Activated CD8-positive, alpha-beta memory T cell treated with anti-CD3 and anti-CD28 coated beads, Interleukin-2, amount 50 U/mL, for 48 hours (primary cell): ENCODE measurements at places on chromosomes 16 and 17.

DNA sequence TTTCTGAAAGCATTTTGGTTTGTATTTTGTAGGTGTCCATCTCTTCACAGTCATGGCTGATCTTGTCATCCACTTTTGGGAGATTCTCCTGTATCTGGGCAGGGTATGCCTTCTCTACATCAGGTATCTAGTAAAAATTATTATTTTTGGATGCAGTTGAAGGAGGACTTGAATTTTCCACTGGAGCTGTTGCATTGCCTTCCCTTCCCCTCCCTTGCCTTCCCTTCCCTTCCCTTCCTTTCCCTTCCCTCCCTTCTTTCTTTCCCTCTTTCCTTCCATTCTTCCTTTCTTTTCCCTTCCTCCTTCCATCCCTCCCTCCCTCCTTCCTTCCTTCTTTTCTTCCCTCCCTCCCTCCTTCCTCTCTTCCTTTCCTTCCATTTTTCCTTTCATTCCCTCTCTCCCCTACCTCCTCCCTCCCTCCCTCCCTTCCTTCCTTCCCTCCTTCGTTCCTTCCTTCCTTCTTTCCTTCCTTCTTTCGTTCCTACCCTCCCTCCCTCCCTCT, 33.8 kb upstream of the CPHXL start:
- no peak for DNase-seq

DNA sequence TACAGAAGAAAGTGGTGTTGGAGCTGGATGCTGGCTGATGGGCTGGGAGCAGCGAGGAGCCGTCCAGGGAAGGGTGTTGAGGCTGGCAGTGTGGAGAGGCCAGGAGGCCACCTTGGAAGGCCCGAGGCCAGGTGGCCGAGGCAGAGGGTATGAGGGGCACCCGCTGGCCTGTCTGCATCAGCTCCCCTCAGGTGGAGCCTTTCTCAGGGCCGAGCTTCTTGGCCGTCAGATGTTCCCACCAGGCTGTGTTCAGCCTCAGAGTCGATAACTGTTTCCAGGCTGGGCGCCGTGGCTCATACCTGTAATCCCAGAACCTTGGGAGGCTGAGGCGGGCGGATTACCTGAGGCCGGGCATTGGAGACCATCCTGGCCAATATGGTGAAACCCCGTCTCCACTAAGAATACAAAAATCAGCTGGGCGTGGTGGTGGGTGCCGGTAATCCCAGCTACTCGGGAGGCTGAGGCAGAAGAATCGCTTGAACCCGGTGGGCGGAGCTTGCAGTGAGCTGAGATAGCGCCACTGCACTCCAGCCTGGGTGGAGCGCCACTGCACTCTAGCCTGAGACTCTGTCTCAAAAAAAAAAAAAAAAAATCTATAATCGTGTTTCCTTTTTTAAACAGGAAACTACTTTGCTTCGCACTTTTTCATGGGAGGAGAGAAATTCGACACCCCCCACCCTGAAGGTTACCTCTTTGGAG, 25.3 kb downstream of the MGRN1 start:
- no peak for DNase-seq

DNA sequence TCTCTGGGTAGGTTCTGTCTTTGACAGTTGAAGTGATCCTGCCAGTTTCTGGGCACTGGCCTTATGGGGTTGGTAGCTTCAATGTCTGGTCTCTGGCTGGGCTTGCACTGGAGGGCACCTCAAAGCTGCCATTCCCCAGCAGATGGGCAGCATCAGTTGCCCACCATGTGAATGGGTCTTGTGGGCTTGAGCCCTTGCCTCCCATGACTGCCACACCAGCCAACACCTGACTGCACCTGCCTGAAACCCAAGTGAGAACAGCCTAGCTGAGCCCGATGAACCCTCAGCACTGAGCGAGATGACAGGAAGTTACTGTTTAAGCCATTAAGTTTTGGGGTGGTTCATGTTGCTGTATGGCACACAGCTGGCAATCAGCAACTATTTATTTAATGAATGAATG, 69.1 kb upstream of the AXIN2 start:
- DNase-seq = no peak

DNA sequence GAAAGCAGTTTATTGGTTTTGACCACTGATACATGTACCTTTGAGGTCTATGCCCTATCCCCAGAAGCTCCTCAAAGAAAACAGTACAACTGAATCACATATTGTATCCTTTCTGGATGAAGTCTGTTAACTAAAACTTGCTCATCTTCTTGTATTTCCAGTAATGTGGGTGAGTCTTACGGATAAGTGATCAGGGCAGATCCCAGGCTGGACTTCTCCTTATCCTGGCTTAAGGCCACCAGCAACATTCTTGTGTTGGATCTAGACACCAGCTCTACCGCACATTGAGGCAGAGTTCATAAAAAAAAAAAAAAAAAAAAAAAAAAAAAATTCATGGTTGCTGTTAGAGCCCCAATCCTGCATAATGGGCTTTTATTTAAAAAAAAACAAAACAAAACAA, 536.7 kb upstream of the HSBP1 start:
- no peak for DNase-seq

DNA sequence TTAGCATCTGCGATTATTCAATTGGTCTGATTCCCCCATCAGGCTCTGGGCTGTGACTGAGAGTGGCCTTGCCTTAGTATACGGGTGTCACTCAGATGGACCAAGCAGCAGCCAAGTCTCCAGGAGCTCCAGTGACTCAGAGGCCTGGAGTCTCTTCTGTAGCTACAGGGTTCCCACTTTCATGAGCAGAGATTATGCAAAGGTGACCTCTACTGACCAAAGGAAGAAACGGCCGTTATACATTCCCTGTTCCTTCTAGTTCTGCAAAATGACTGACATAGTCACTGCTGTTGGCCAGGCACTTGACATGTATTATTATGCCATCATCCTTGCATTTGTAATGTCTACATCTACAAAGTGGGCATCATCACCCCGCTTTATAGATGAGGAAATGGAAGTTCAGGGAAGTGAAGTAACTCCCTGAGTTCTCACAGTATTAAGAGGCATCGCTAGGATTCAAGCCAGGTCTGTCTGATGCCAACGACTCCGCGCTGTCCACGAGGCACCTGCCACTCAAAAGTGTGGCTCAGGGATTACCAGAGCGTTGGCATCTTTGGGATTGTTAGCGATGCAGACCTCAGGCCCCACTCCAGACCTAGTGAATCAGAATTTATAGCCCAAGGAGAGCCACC, 23.3 kb downstream of the SLC38A7 start:
- DNase-seq = no peak

DNA sequence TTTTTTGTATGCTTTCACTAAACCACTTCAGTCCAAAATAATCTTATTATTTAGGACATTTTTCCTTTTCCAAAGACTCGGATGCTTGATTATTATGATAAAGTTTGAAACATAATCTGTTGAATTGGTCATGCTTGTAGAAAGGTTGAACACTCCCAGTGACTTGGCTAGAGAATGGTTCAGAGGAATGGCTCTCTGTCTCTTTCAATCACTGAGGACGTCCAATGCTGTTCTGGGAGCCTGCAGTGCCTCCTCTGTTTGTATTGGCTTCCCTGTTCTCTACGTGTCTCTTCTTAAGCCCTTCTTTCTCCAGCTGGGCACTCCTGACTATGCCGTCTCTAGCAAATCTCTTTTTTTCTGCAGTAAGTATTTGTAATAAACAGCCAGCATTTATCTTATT, 369.0 kb upstream of the DYNLRB2 start:
- no peak for DNase-seq

GRCh38 chr17:31074772-31075555, 19.8 kb upstream of the NF1 start:
- no peak for DNase-seq

DNA sequence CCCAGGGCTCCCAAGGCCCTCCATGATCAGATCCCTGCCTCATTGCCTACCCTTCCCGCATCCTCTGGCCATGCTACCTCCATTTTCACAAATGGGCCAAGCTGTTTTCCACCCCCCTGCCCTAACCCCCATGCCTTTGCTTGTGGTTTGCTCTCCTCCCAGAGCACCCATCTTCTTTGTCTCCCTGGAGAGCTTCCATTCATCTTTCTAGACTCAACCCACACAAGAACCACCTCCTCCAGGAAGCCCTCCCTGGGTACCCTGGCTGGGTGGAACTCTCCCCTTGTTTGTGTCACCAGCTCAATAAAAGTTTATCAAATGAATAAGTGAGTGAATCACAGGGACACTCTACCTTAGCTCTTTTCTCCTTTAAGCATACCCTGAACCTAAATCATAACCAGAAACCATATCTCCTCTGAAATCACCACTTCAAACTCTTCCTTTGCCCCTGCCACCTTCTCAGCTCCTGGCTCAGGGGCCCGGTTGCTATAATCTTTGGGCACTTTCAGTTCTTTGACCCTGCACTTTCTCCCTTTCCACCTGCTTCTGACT, 2.9 kb upstream of the SCN4A start:
- no peak for DNase-seq

GRCh38 chr17:65062171-65062915, 5.8 kb upstream of the GNA13 start:
- DNase-seq = no peak

DNA sequence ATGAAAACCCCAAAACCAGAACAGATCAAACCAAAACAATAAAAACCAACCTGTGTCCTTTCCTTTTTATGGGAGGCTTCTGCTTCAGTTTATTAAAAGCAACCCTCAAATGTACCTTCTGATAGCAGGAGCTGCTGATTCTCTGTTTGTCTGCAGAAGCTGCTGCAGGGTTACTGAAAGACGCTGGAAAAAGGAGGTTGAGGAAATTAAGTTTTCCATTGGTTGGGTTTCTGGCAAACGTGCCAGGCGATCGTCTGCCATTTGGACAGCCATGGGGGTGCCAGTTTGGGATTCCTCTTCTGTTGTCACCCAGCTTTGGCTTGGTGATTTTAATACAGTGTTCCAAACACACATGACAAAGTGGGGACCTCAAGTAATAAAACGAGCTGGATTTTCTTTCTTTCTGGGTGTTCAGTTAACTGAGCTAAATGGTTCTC, 185.4 kb upstream of the ZFHX3 start:
- no peak for DNase-seq

DNA sequence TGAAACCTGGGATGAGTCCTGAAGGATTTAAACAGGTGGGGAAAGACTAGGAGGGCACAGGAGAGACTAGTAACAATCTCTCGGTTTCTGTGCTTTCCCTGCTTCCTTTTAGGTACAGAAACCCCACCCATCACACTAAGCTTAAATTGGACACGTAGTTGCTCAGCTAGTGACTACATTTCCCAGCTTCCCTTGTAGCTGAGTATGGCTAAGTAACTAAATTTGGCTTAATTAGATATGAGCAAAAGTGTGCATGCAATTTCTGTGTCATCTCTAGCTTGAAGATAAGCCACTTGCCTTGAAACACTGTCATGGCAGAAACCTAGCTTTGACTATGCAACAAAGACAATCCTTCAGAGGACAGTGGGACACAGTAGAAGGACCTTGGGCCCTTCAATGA, 36.5 kb downstream of the CACNG1 start:
- no peak for DNase-seq

DNA sequence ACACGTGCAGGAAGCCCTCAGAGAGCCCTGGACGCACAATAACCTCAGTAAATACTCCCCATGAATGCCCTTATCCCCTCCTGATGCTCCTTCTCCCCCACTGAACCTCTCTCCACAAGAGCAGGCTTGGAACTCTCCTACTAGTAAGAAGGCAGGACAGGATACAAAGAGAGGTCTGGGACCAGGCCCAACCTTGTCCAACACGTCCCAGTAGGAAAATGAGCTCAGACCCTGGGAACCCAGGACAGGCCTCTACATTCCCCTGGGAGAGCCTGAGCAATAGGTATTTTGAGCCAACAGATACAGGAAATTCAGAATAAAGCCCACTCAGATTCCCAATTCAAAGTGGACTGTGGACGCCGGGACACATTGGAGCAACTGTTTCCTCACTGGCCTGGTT, 19.2 kb downstream of the ZNF423 start:
- no peak for DNase-seq

GRCh38 chr16:22388101-22388644, 13.8 kb upstream of the CDR2 start:
- no peak for DNase-seq

- no peak for DNase-seq
Observed at GRCh38 chr17:28667870-28668269, 5.9 kb downstream of the SUPT6H start.

- DNase-seq = no peak
Observed at GRCh38 chr17:57953705-57954396, 1.4 kb downstream of the CUEDC1 start.

GRCh38 chr17:63500543-63501390, 22.4 kb upstream of the KCNH6 start:
- DNase-seq = no peak

- DNase-seq = no peak
Observed at GRCh38 chr16:66273644-66274334, 92.7 kb upstream of the CDH5 start.

- DNase-seq = no peak
Observed at GRCh38 chr16:31168848-31169247, 11.1 kb upstream of the FUS start.

DNA sequence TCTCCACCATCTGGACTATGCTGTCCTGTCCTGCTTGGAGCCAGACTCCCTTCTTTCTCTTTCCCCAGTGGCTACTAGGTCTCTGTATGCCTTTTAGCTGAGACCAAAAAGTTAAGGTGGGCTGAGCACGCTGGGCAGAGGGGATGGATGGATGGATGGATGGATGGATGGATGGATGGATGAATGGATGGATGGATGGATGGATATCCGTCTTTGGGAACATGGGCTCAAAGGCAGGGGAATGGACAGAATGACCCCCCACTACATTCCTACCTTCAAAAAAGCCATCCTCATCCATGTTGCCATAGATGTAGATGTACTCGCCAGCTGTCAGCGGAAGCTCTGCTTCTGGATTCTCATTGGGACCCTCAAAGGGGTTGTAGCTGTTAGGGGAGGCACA, 12.8 kb downstream of the TSPOAP1 start:
- DNase-seq = no peak

DNA sequence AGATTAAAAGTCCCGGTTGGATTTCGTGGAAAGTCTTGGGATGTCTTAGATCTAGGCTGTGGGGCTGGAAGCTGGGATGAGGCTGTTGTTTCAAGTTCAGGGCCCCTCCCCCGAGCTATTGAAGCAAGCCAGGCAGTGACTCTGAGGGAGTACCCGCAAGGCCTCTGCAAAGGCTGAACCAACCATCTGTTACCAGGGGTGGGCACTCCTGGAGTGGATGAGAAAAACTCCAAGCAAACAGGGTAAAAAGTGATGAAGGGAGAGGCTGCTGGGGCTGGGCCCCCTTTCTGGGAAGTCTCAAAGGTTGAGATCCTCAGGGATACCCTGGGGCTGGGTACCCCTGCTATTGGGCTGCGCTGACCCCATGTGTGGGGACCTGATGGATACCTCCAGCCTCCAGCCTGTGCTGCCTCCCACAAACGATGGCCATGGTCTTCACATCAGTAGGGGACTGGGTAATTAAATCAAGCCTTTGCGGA, 82.4 kb upstream of the KIFC3 start:
- no peak for DNase-seq

DNA sequence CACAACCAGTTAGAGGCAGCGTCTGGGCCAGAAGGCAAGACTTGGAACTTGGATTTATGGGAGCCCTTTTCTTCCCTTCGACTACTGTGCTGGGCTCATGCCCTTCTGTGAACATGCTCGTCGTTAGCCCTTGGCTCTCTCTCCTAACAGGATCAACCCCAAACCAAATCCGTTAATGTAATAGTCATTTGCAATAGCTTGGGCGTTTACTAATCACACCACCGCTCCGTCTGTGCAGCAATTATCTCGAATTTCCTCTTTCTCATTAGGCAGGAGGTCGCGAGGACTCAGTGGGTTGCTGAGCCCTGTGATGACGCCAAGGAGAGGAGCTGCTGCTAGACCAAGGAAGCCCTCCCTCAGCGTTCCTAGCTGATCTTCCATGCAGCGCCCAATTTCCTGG, 114.7 kb downstream of the ENGASE start:
- no peak for DNase-seq

- DNase-seq = peak; percentile 69
Observed at GRCh38 chr17:27807567-27808470, 7.5 kb upstream of the NOS2 start.

- DNase-seq = no peak
Observed at GRCh38 chr17:42347606-42348005, 40.6 kb downstream of the STAT3 start.
